Cerebellar nuclear complex (tissue), 1 donor: ENCODE measurements at places on chromosomes 5 and 9.

DNA sequence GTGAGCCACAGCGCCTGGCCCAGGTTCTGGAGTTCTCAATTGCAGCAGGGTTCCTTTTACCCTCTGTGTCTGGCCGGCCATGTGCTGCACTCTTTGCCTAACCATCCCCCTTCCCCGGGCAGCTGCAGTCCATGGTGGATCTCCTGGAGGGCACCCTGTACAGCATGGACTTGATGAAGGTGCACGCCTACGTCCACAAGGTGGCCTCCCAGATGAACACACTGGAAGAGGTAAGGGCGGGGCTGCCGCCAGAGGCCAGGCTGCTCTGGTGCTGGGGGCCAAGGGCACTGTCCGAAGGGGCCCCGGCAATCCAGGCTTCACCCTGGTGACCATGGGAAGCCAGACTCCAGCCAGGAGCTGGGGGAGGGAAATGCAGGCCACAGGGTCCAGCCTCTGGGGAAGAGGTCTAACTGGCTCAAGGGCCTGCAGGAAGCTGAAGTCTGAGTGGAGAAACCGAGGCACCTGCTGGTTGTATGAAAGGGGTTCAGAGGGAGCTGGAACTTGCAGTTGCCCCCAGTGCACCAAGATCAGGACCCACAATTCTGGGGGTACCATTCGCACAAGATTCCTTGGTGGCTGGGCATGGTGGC lies 18.1 kb downstream of the OLFML2A start:
- no peak for DNase-seq

DNA sequence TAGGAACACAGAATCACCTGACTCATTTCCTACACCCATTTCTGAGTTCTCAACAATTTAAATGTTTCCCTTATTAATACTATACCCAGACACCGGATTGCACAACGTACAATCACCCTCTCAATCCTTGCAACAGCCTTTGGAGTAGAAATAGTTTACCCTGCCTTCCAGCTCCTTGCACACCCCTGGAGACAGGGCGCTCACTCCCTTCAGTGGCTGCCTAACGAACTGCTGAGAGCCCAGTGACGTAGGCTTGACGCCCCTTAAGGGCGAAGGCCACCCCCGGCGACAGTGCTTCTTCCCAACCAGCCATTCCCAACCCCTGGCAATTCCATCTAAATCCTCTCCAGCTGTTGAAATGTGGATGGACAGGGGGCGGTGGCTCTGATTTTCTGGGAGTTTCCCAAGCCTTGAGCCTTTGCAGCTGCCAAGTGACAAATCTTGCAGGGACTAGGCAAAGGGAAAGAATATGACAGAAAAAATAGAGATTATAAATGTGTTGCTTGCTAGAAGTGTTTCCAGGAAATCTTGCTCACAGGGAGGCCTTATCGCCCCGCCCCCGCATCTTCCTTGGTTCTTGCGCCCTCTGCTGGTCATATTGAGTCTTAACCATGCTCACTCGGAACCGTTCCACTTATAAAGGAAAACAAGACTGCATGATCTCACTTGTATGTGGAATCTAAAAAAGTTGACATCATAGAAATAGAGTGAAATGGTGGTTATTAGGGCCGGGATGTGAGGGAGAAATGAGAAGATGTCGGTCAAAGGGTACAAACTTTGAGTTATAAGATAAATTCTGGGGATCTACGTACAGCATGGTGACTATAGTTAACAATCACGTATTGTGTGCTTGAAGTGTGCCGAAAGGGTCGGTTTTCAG lies 7.6 kb upstream of the BARX1 start:
- DNase-seq = no peak

DNA sequence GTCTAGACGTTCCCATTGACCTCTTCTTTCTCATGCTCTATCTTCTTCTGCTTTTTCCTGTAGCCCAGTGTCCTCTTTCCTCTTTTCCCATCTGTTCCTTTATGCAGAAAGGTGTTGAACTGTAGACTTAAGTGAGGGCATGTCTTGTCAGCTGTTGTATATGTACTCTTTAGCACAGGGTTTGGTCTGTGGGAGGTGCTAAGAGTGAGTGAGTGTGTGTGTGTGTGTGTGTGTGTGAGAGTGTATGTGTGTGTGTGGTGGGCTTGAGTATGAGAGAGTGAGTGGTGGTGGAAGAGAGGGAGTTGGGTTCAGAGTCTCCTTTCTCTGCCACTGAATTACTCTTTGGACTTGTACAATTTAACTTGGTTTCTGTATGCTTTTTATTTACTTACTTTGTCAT lies 10.3 kb upstream of the ROPN1L start:
- no peak for DNase-seq

DNA sequence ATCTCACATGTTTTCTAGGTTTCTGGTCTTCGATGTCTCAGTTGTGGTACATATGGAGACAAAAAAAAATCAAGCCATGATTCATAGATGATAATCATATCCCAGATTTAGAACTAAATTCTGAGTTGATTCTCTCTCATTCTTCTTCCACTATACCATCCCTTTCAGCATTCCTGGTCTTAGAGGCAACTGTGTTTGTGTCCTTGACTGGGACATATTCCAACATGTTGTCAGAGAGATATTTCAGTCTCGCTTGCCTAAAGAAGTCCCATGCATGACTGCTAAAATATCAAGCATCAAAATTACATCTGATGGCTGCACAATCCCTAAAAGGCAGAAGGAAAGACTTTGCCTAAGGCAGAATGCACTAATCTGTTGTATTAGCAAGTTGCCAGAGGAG lies 236.6 kb downstream of the PSAT1 start:
- DNase-seq = no peak

GRCh38 chr5:14706615-14707021 lies 42.1 kb downstream of the OTULIN start:
- DNase-seq = no peak
